ENCODE measurements at places on chromosomes 3 and 15.
A peak's percentile ranks its signal among the peaks of the same experiment; 100 is the strongest.

GRCh38 chr3:184907681-184908649 lies 96.0 kb downstream of the VPS8 start:
- no peak for DNase-seq

GRCh38 chr3:142263112-142263511 lies 37.7 kb upstream of the GK5 start:
- peak; percentile 25 for DNase-seq

GRCh38 chr3:177615015-177615414 lies 417.7 kb upstream of the TBL1XR1 start:
- peak; percentile 83 for DNase-seq

DNA sequence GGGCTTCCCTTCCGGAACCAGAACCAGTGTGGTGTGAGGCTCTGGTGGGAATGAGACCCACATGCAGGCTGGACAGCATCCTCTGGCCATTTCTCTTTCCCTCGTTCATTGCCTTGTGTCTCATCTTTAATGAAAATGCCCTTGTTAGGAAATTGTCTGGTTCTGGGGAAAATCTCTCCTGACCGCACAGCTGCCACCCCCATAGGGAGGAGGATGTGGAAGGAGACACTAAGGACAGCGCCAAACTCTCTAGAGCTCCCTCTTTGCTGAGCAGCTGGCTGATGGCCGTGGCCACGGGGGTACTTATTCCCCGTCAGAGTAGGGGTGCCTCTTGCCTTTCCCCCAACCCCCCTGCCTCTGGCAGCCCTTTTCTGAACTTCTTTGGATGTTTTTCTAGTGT lies 297.6 kb upstream of the C2CD4B start:
- no peak for DNase-seq

GRCh38 chr3:184361932-184362667 lies 590 bp downstream of the POLR2H start:
- DNase-seq = peak; percentile 76

- no peak for DNase-seq
Observed at GRCh38 chr15:68328443-68328842, 50.9 kb downstream of the FEM1B start.

DNA sequence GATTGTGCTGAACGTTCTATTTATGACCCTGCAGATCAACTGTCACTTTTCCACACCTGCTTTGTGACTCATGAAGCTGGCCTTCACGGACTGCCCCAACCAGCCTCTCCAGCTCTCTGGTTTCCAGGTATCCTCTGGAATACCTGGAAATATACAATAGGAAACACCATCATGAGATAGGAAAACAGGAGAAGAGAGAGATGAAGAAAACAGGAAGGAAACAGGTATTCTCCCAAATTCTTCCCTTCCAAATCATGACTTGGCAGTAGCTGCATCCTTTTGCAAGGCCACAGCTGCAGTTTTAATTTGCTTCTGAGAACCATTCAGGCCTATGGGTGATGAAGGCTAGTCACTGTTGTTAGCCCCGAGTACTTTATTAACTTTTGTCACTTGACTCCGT lies 909.1 kb downstream of the EPHA3 start:
- no peak for DNase-seq

GRCh38 chr15:36177590-36178302 lies 401.7 kb upstream of the CDIN1 start:
- peak; percentile 27 for DNase-seq

- DNase-seq = peak; percentile 4
Observed at GRCh38 chr3:34056181-34056910, 257.9 kb downstream of the PDCD6IP start.

GRCh38 chr15:55389264-55389607 lies 18.9 kb downstream of the CCPG1 start:
- DNase-seq = peak; percentile 49

DNA sequence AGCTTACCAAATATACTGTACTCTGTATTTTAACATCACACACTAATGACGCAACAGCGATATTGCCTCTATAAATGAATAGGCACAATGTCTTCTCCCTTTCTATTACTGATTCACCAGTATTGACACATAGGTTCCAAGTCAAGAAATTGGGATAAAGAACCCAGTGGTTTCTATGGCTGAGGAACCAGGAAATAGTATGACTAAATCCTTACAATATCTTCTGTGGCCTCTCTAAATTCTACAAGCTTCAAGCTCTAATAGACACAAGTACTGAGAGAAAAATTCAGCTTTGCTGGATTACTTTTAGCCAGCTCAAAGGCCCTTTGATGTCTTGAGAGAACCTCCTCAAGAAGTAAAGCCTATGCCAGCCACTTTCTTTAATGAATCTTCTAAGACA lies 162.5 kb downstream of the DPH6 start:
- DNase-seq = peak; percentile 84

- DNase-seq = no peak
Observed at GRCh38 chr3:108106449-108106848, 15.6 kb upstream of the CD47 start.

DNA sequence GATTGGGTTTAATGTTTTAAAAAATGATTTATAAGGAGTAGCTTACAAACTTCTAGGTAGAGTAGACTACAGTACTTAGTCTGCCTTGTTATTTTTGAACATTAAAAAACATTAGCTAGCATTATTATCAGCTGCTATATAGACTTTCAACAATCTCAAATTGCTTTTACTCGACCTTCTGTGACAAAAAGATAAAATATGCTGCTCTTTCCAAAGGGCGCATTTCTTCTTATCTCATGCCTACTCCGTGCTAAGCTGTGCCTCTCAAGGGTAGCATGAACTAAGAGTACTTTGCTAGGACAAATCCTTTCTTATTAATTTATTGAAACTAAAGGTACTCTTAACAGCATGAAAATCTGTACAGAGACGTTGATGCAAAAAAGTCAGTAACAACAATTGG lies 71.3 kb downstream of the SPRED1 start:
- DNase-seq = no peak

- DNase-seq = peak; percentile 66
Observed at GRCh38 chr15:90143166-90143655, 40.9 kb upstream of the IDH2 start.
